NCI-H1092 treated with DMSO at 0.1 percent for 48 hours (cell line): ENCODE measurements at places on chromosomes 5 and 9.

- no peak for DNase-seq
Observed at GRCh38 chr5:171363846-171364245, 23.8 kb upstream of the NPM1 start.

DNA sequence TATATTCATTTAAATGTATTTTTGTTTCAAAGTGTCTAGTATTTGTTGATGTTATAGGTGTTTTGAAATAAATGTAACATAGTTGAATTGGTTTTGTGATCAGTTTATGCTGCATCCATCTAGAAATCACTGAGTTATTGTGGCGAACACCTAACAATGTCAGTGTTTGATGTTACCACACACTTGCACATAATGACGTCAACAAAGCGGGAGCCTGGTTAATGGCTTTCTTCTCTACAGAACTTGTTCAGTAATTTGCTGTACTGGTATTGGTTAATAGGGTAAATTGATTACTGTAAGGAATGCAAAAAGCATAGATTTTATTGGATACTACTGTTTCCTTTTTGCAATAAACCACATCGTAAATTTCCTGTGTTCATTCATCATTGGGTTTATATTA is 133.0 kb downstream of the ATG10 start:
- no peak for DNase-seq

DNA sequence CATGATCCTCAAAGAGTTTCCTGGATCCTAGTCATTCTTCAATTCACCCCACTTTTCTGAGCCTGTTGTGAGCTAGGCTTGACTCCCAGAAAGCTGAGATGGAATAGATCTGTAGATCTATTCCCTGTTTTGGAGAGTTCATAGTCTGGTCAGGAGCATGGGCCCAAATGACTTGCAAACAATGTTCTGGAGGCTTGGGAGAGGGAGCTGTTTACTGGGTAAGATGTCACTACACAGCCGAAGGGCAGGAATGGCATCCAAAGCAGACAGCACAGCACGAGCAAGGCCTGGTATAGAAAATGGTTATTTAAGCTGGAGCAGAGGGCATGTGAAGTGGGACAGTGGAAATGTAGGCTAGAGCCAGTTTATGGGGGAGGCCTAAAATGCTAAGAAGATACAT is 152.5 kb upstream of the ALDH1B1 start:
- DNase-seq = no peak

GRCh38 chr5:57828221-57828620 is 345.6 kb upstream of the ACTBL2 start:
- no peak for DNase-seq

GRCh38 chr9:24498632-24499031 is 47.1 kb downstream of the IZUMO3 start:
- DNase-seq = no peak

- DNase-seq = peak; percentile 59
Observed at GRCh38 chr9:33024126-33024965, 727 bp upstream of the DNAJA1 start.

DNA sequence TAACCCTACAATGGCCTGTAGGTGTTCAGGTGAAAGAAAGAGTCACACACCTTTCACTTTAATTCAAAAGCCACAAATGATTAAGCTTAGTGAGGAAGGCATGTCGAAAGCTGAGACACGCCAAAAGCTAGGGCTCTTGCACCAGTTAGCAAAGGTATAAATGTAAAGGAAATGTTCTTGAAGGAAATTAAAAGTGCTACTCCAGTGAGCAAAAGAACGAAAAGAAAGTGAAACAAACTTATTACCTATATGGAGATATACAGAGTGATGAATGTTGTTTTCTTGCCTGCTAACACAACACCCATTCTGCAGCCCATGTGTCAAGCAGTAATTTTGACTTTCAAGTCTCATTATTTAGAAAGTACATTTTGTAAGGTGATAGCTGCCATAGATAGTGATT is 254.2 kb upstream of the SLC24A2 start:
- no peak for DNase-seq

GRCh38 chr5:152514827-152515397 is 109.8 kb upstream of the NMUR2 start:
- peak; percentile 2 for DNase-seq
